Midbrain (tissue), 1 donor: ENCODE measurements at places on chromosomes 2 and 18.

- DNase-seq, result no peak
Observed at GRCh38 chr2:197211881-197212342, 98.7 kb downstream of the ANKRD44 start.

- no peak for DNase-seq
Observed at GRCh38 chr2:235977445-235977844, 190.7 kb downstream of the GBX2 start.

DNA sequence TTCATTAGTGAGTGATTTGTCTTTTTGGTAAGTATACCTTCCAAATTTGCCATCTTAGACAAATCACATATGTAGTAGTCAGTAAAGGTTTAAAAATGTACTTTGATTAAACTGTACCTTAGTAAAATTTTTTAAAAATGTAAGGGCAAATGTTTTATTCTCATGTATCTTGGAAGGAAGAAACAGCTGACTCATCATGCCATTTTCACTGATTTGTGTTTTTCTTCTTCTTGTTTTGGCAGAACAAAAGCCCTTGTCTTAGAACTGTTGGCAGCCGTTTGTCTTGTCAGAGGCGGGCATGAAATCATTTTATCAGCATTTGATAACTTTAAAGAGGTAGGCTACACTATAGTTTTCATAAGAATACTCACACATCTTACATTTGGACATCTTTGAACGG, 136.5 kb downstream of the PRPF40A start:
- DNase-seq, result peak; percentile 66

DNA sequence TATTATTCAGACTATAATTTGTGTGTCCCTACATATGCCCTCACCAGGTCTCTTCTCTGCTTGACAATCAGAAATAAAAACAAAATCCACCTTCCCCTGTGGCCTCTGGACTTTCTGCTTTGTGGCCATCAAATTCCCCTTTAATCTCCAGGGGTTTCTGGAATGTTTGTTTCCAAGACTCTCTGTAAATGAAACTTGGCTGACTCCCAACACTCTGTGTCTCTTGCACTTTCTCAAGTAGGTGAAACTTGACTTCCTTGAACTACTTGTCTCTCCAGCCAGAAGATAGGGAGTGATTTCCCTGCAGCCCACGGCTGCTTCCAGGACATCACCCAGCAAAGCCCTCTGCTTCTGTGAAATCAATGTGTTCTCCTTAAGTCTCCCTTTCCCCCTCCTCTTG, 54.1 kb upstream of the AQP4 start:
- no peak for DNase-seq

DNA sequence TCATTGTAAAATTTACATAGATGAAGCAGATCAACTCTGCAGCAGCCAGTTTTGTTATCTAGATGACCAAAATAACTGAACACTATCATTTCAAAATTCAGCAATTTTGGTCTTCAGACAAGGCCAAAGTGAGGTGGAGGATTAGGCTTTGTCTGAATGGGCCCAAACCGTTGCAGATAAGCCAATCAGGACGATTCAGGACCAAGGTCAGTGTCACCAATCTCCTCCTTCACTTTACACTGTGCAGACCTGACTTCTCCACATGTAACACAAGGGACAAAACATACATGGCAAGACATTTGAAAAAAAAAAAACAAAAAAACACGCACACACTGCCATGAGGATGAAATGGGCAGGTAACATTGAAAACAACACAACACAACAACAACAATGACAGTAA, 211.2 kb downstream of the NAPG start:
- DNase-seq, result no peak

- DNase-seq, result no peak
Observed at GRCh38 chr2:10285191-10285555, 17.5 kb upstream of the HPCAL1 start.

GRCh38 chr18:13420969-13421686, 202.6 kb downstream of the LDLRAD4 start:
- no peak for DNase-seq

DNA sequence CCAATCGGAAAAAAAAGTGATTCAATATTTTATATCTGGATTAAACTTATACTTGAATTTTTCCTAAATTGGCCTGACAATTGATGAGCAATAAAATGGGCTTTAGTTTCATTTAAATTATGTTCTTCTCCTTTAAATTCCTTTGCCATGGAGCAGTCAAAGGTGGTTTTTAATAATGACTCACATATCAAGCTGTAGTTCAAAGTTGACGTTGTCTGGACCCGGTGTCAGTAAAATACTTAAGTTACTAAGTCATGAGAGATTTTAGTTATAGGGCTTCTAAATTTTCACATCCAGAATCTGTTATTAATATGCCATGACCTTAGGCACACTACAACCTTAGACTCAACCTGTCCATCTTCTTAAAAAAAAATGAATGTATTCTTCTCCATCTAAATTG, 62.5 kb downstream of the CDH2 start:
- no peak for DNase-seq

- DNase-seq, result peak; percentile 83
Observed at GRCh38 chr2:43611987-43612894, 16.4 kb upstream of the THADA start.

- no peak for DNase-seq
Observed at GRCh38 chr2:234483568-234484251, 13.2 kb downstream of the ARL4C start.

- no peak for DNase-seq
Observed at GRCh38 chr2:165185633-165186032, 18.2 kb downstream of the SCN3A start.

DNA sequence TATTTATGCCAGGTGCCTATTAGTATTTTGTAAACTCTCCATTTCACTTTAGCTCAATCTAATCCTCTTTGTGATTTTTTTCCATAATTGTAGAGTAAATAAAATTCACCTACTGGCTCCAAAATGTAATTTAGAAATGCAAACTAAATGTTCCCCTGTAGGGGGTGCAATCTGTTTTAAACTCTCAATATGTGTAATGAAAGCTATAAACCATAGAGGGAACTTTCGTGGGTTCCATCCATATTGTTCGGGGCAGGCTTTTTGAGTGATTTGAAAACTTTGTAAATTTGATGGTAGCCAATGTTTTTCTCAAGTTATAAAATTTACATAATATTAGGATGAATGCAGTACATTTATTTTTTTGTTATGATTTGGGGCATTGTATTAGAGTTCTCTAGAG, 49.4 kb downstream of the TSPYL6 start:
- DNase-seq, result peak; percentile 58

DNA sequence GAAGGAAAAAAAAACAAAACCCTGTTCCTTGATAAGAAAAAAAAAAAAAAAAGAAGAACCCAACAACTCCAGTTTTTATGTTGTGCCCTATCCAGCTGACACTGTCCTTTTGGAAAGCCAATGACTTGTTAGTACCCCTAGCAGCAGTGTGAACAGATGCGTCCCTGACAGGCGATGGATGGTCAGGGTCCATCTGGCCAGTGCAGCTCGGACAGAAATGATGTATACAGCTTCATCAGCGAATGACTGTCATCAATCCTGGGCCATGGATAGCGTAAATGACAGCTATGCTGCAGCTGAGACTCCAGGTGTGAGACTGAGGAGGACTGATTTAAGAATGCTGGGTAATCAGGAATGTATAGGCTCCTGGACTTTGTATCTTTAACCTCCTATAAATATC, 318.8 kb upstream of the FIGN start:
- no peak for DNase-seq

DNA sequence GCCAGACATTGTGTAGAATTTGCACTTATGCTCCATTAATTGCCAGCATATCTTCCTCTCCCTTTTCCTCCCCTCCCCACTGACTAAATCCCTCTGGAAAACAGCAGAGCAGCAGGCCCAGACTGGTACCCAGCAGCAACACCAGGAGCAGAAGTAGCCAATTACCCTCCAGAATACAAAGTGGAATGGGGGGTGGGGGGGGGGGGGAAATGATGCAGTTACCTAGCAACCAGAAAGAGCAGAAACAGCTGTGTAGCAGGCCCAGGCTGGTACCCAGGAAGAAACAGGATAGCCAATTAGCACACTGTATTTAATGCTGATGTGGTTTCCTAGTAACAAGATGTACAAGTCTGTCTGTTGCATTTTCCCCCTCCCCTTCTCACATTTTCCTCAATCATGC, 52.3 kb downstream of the KLF7 start:
- DNase-seq, result peak; percentile 81

- DNase-seq, result no peak
Observed at GRCh38 chr2:63424329-63425078, 163.8 kb downstream of the WDPCP start.

DNA sequence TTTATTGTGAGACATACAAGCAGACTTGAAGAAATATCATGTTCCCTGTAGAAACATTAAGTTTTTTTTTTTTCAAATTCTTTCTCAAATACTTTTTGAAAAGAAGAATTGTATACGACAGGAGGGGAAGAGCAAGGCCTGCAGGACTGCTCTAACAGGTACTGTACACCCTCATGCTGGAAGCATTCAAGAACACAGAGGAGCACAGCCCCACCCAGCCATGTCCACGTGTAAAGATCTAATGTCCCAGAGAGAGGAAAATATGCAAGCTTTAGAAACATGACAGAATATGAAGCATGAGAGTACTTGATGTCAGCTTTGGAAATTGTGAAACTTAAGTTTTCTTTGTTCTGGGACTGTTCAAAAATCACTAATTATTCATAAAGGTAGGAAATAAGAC, 191.6 kb downstream of the TTC32 start:
- no peak for DNase-seq

DNA sequence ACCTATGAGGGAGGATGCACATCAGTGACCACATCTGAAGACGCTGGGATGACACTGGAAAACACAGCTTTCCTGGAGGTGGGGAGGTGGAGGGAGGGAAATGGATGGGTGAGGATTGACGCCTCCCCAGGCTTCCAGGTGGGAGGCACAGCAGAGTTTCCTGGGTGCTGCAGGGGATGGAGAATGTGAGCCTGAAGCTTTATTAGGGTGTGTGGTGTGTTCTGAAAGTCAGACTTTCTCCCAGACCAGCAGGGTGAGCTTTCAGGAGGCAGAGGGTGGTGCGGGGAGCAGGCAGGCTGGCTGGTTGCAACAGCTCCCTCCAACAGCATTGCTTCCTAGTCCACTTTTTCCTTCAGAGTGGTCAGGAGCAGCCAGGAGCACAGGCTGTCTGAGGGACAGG, 263.1 kb downstream of the CELF4 start:
- no peak for DNase-seq

- DNase-seq, result no peak
Observed at GRCh38 chr18:59575995-59576394, 121.2 kb downstream of the CCBE1 start.

- DNase-seq, result no peak
Observed at GRCh38 chr2:214543386-214543955, 132.6 kb downstream of the VWC2L start.

- DNase-seq, result no peak
Observed at GRCh38 chr2:55025627-55026026, 24.6 kb downstream of the RTN4 start.

DNA sequence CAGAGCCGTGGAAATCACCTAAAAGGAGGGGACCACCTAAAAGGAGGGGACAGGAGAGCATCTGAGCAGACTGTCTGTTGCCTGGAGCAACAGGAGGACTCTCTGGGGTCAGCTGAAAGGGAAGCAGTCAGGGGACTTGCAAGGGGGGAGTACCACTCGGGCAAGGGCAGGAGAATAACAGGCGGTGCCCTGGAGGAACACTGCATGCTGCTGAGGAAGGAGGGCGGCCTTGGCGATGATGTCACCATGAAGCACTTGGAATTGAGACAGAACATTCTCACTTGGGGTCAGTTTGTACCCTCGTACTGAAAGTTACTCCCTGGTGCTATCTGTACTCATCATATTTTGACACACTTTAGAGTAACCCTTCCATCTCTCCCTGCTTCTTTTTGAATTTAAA, 18.4 kb downstream of the SIX3 start:
- DNase-seq, result no peak

DNA sequence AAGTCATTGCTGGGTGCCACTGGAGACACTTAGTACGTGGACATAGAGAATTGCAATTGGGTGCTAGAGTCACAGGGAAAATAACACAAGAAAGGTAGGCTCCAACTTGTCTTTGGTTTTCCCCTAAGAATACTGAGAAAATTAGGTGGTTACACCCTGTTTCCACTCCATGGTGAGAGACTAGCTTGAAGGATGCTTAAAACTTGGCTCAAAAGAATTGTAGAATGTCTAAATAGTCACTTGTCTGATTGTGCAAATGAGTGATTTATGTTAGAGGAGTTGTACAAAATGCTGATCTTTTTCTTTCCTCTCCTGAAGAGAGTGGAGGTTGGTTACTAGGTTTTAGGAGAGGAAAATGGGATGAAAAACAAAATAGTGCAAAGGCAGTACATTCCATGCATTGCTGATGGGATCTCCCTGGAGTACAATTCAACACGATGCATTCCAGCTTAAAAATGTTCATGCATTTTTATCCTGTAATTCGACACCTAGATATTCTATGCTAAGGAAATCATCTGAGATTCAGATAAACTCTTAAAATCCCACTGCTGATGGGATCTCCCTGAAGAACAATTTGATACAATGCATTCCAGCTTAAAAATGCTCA, 2.2 kb upstream of the SERPINB12 start:
- DNase-seq, result no peak

DNA sequence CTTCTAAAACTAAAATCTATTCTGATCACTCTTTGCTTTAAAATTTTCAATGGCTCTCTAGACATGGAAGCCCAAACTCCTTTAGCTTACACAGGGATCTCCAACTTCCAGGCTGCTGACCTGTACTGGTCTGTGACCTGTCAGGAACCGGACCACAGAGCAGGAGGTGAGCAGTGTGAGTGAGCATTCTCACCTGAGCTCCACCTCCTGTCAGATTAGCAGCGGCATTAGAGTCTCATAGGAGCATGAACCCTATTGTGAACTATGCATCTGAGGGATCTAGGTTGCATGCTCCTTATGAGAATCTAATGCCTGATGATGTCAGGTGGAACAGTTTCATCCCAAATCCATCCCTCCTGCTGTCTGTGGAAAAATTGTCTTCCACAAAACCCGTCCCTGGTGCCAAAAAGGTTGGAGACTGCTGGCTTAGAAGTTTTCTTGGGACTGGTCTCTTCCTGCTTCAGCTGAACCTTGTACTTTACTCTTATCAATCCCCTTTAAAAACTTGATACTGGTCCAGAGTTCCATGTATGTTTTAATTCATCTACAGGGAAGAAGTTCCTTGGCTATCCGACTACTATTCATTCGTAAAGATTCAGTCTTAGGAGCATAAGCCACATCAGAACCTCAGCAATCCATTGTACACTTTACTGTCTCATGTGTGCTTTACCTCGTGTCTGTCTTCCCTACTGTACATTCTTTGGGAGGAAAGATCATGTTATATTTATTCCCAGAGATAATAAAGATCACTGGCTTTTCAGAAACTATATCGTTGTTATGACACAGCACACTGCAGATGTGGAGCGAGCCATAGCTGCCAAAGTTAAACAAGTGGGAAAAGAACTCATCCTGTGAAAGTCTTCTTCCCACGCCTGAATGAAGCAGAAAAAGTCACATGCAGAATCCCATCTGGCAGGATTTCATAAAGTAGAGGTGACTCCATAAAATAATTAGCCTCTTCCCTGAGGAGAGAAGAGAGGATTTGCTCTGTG, 183.8 kb downstream of the LRATD1 start:
- DNase-seq, result no peak

- DNase-seq, result no peak
Observed at GRCh38 chr2:147223553-147224060, 621.2 kb upstream of the ACVR2A start.
